Activated CD4-positive, alpha-beta T cell treated with anti-CD3 and anti-CD28 coated beads, Interleukin-2, amount 50 U/mL, for 24 hours (primary cell): ENCODE measurements at places on chromosomes 13 and 19.

GRCh38 chr13:50650592-50651504 lies 192.6 kb downstream of the DLEU7 start:
- DNase-seq: no peak

DNA sequence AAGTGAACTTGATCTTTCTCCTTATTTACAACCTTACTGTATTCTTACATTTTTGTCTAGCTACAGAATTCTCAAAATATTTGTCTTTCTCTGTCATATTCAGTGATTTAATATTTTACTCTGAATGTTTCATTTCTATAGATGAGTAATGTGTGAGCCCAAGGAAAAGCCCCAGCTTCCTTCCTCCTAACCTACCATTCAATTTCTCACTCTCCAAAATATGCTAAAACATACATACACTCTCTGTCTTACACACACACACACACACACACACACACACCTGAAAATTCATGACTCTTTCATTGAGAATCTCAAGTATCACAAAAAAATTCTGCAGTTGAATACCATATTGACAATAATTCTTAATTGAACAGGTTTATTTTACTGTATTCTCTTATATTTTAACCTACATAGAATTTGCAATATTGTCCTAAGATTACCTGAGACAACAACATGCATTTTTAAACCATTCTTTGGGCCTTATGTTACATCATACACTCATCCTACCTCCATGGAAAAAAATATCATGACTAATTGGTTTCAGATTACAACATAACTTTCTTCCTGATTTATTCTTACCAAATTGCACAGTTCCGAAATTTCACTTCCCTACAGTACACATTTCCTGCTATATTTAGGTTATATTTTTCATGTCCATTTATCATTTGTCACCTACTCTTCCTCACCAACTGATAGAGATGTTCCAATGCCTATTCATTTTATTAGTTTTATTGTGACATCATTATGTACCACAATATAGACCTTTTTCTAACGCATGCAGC lies 1965.6 kb upstream of the PCDH20 start:
- no peak for DNase-seq

GRCh38 chr13:113915012-113915763 lies 51.3 kb upstream of the GAS6 start:
- no peak for DNase-seq

GRCh38 chr13:35856721-35857364 lies 274.3 kb downstream of the DCLK1 start:
- no peak for DNase-seq

- DNase-seq: no peak
Observed at GRCh38 chr19:16208064-16208759, 10.5 kb downstream of the AP1M1 start.

GRCh38 chr13:46121597-46122163 lies 16.8 kb upstream of the CPB2 start:
- DNase-seq: no peak

GRCh38 chr19:2217591-2217990 lies 18.5 kb downstream of the PLEKHJ1 start:
- no peak for DNase-seq

DNA sequence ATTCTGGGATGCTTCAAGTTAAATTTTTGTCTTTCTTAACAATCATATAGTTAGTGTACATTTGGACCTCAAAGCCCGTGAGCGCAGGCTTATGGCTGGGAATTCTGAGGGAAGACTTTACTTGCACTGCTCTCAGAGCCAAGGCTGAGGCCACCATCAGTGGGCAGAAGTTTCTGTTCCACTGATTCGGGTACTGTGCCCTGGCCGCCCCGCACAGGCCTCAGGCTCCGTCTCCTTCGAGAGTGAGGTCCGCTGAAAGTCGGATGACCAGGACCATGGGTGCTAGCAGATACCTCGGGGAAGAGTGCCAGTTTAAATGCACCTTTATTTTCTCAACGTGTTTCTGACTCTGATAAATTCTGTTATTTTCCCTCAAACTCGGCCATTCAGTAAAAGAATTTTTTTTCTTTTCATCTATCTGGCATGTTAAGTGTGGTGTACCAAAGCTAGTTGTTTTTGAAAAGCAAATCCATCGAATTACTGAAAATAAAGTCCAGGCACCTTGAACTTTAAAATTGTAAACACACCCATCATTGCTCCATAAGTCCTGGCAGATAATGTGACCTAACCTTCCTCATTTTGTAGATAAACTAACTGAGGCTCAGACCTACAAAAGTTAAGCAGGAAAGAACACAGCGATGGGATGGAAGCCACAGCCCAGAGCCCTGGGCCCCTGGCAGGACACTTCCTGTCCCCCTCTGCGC lies 126.7 kb downstream of the SOX1 start:
- no peak for DNase-seq

DNA sequence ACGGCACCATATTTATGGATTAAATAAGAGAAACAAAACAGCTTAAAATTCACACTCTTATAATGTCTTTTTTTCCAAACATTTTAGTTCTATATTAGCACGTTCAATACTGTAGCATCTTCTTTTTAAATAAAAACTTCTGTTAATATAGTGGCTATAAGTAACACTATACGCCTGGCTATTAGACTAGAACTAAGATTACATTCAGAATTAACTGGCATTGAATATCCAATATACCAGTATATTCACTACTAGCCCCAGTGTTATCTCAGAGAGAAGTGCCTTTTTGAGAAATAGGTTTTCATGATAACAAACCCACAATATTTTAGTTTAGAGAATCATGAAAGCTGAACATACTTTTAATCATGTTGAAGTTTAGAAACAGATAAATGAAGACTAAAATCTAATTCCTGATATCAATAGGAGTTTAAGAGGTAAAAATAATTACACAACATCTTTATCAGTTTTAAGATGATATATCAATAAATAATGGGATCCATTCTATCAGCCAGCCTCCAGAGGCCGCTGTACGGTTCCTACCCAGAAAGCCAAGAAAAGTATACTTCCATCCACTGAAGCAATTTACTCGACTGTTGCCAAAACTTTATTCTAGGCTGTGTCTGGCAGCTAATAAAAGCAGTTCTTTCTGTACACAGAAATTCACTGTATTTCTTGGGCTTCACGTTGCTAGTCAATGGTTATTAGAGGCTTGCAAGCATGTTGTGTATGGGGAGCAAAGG lies 1113.4 kb upstream of the MIR17HG start:
- DNase-seq: no peak

GRCh38 chr19:49081273-49081672 lies 4.0 kb upstream of the SNRNP70 start:
- no peak for DNase-seq

DNA sequence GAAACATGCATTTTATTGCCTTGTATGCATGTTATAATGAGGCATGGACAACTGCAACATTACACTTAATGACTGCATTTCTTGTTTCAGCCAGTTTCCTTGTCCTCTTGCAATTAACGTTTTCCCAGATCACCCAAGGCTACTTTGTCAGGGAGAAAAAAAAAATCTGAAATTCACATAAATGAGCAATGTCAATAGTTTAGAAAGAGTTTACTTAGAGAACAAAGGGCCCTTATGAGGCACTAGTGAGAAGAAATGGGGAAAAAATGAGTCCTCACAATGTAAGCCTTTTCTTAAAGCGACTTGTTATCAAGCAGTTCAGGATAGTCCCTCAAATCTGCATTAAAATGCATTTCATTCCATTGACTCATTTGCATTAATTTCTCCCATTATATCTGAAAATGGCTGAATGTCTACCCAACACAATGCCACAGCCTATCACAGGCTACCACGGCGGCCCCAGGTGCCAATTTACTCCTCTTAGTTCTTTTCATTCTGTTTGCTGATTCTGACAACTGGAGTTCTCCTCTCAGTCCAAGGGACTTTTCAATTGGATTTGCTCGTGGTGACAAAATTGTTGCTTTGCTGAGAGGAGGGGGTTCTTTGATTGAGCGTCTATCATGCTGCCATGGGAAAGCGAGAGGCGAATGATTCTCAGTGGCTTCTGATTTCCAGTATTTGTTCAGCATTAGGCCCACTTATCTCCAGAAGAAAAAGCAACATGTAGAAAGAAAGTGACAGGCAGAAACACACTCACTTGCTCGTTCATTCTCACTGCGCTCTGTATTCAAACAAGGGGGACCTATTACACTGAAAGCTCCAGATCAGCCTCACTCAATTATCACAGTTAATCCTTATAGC lies 107.1 kb downstream of the DACH1 start:
- DNase-seq: no peak

DNA sequence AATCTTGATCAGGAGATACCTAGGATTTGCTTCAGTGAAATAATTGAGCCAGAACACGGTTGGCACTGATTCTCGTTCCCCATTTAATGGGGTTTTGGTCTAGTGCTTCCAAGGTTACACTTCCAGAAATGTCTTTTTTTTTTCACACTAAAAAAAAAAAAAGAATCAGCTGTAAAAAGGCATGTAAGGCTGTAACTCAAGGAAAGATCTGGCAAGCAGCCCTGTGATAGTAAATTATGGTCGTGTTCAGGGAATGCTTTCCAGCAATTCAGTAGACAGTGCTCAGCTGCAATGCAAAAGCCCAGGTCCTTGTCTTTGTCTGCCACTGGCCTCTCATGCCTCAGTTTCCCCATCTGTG lies 27.2 kb upstream of the NDUFS7 start:
- no peak for DNase-seq

GRCh38 chr13:113167155-113167554 lies 8.7 kb downstream of the PROZ start:
- no peak for DNase-seq

- no peak for DNase-seq
Observed at GRCh38 chr13:47004027-47004426, 107.2 kb upstream of the HTR2A start.

- no peak for DNase-seq
Observed at GRCh38 chr19:16824658-16825311, 4.4 kb upstream of the SIN3B start.

DNA sequence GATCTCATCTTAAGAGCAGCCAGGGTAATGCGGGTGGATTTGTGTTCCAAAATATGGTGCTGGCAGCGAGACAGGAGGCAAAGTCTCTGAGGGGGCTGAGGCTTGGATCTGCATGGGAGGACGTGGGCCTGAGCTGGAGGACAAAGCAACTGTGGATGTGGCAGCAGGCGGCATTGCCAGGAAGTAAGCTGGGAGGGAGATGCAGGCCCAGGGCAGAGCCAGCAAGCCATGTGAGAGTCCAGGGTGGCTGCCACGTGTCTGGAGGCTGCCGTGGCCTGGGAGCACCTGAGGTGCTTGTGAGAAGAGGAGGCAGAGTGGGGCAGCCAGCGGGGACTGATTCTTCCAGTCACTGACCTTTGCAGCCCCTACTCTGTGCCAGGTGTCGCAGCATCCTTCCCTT lies 52.0 kb downstream of the DPF1 start:
- no peak for DNase-seq

- DNase-seq: no peak
Observed at GRCh38 chr19:41323430-41324125, 13.6 kb downstream of the CCDC97 start.

DNA sequence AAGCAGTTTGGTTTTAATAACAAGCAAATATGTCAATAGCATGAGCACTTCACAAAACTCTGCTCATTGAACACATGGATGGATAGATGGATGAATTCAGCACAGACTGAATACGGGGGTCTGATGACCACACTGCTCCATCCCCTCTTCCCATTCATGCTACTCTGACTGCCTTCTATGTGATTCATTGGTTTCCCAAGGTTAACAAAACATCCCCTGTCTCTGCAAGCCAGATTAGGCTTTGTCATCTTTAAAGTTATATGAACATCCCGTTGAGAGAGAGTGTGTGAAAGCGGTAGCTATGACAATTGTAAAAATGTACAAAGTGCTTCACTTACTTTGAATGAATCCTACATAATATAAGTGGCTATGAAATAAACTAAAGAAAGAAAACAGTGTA lies 252.5 kb downstream of the OXGR1 start:
- no peak for DNase-seq

- no peak for DNase-seq
Observed at GRCh38 chr19:604355-604754, 14.7 kb downstream of the HCN2 start.

DNA sequence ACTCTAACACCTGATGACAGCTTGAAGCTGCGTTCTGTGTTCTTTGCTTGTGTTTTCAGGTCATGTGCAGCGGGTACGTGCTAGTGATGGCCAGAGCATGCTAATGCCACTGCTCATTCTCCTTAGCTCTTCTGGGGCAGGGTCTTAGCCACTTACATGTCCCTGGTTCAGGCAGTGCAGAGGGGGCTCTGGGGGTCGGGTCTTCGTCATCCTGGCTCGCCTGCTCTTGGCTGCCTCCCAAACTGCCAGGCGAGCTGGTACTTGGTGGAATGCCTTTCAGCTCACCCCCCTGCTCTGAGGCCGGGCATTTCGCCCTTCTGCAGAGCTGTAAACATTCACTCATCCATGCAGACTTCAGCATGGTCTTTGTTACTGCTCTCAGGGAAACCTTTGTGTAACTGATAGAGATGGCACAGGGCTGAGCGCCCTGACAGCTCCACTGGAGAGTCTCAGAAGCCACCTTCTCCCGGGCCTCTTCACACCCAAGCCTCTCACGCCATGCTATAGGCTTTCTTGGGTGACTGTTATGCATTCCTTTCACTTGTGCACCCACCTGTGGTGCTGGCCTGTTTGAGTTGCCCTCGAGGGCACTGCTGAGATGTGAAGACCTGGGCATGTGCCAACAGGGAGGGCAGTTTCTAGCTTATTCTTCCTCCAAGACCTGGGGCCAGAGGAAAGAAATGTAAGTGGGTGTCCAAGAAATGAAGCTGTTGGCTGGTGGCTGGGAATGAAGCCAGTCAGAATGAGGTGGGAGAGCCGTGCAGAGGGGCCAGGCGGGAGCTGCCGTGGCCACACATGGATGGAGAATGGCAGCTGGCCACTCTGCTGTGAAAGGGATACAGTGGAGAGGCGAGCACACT lies 24.4 kb downstream of the FAM124A start:
- DNase-seq: no peak

GRCh38 chr13:111394211-111394922 lies 73.9 kb downstream of the TEX29 start:
- no peak for DNase-seq

- no peak for DNase-seq
Observed at GRCh38 chr13:92221916-92222315, 823.5 kb downstream of the GPC5 start.

GRCh38 chr19:18682807-18683108 lies 722 bp upstream of the CRTC1 start:
- DNase-seq: no peak

DNA sequence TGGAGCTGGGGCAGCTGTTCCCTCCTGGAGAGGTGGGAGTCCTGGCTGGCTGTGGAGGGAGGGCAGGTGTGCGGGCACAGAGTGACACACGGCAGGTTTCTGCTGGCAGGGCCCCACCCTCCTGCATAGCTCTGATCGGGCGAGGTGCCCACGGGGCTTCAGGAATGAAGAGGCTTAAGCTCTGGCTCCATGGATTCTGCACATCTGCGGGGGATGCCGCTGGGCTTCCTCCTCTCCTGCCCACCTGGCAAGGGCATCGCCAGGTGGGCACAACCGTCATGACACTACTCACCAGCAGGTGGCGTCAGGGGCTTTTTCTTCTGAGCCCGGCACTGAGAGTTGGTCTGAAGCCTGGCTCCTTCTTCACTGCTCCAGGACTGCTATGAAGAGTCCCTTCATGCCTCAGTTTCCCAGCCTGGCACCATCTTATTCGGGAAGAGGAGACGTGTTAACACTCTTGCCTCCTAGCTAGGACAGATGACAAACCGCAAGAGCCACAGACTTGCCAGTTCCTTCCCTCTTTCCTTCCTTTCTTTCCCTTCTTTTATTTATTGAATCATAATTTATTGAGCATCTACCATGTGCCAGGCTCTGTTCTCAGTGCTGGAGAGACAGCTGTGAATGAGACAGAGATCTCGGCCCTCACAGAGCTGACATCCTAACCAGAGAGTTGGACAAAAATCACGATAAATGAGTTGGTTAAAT lies 15.2 kb upstream of the PAK4 start:
- peak; percentile 58 for DNase-seq
